Eye (tissue), 1 donor: ENCODE measurements at places on chromosomes 5 and 9.

- DNase-seq: no peak
Measured at GRCh38 chr5:107570181-107570580, 100.6 kb downstream of the EFNA5 start.

- peak; percentile 36 for DNase-seq
Measured at GRCh38 chr5:123086376-123087055, 2.5 kb upstream of the PRDM6 start.

- DNase-seq: no peak
Measured at GRCh38 chr9:88721025-88721424, 186.0 kb downstream of the NXNL2 start.

- no peak for DNase-seq
Measured at GRCh38 chr5:24595329-24595728, 49.4 kb downstream of the CDH10 start.

DNA sequence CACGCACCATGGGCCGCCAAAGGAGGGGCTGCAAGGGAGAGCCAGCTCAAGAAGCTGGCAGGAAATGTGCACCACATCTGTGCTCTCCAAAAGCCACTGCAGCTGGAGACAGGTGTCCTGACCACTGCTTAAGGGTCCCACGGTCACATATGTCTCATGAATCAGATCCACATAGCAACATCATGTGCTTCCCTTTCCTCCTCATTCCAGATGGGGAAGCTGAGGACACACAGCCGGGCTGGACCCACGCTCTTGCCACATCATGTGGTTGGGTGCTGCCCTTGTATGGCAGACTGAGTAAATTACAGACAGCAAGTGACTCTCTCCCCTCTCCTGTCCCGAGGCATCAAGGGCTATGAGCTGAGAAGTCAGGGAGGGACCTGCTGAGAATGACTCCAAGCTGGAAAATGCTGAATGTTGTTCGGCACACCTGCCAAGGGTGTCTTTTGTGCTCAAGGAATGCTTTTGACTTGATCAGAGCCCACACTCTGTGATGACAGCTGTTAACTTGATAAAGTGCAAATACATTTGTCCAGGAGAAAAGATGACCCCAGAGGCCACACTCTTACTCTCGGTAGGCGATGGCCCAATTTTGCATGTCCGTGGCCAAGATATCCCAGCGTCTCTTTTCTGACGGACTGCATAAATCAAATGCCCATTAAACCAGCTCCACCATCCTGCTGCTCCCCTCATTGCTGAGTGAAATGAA, 58.2 kb downstream of the NSUN2 start:
- DNase-seq: peak; percentile 21

- DNase-seq: no peak
Measured at GRCh38 chr5:177354256-177354655, 2.8 kb upstream of the LMAN2 start.

DNA sequence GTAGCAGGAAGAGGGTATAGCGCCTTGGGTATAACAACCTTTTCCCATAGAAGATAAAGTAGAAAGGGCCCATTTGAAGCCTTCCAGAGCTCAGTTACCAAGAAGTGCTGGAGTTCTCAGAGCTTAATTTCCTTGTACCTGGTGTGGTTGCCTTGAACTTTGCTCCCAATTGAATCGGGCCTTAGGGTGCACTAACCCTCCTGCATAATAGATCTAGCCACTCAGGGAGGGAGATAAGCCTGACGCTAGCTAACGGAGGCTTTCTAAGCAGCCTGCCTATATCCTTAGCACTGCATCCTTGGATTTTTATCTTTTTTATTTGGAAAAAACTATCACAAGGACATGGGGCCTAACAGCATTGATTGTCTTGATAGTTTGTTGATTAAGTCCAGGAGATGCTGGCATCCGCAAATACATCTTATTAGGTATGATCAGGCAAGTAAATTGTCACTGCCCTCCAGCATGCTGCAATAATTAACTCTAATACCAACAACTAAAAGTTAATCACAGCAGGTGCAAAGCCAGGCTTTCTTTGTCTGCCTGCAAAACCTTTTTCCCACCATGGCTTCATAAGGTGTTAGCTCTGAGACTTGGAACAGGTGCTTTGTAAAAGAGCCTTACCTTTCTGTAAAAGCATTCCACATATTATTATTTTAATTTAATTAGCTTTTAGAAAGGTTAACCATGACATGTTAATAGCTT, 199.4 kb downstream of the SREK1 start:
- no peak for DNase-seq

- no peak for DNase-seq
Measured at GRCh38 chr9:128540634-128541360, 11.6 kb upstream of the SPTAN1 start.

DNA sequence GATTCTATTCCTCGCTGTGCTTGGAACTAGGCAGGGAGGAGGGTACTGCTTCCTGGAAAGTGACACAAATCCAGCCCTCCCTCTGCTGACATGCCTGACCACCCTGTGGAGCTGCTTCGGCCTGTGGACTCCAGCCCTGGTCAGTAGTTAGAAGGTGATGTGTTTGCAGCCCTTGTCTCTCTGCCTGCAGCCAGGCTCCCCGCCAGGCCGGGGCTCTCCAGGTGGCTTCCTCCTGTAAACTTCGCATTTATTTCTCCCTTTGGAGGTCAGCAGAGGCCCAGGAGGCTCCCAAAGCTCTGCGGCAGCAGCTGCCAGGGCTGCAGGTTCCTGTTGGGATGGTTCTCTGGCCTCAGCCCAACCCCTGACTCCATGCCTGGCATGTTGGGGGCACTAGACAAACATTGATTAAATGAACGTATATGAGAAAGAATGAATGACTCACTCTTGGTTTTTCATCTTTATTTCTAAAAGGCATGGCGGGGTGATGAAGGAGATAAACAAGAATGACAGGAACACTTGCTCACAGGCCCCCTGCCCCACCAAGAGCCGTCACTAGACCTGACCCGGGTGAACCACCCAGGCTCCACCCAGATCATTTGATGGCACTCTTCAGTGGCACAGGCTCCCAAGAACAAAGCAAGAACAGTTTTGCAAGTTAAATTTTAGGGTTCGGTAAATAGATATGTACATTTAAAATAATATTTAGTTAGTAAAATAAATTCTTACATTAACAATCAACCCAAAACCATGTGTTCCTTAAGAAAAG, 8.4 kb upstream of the IRX2 start:
- no peak for DNase-seq

DNA sequence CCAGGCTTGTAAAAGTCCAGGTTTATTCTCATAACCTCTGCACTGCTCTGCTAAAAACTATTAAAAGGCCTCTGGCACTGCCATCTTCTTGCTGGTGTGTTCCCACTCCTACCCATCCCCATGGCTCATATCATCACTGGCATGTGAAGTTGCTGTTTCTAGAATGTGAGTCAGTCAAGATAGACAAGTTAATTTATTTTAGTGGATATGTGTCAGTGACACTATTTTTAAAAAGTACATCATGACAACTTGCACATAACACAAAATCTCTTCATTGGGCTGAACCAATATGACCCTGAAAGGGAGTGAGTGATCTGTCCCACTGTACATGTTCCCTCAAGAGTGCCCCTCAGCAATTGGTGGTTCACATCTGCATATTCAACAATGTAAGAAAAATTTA, 299.7 kb downstream of the NFIB start:
- DNase-seq: no peak

GRCh38 chr5:84273517-84273883, 111.2 kb downstream of the EDIL3 start:
- DNase-seq: no peak

DNA sequence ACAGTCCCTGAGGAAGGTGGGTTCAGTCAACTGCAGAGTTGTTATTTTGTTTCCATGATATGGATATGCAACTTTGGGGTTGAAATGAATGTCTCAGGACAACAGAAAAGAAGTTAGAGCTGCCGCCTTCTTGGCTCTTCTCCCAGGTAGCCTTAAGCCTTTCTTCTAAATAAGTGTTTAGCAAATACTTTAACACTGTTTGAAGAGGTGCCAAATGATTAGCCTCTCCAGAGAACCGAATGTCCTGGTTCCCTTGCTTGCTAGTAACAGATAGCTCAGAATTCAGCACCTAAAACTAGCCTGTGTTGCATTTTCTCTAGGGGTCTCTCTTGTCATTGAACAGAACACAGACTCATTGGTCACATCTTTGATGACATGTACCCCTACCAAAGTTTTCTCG, 127.7 kb upstream of the PIK3R1 start:
- DNase-seq: no peak

DNA sequence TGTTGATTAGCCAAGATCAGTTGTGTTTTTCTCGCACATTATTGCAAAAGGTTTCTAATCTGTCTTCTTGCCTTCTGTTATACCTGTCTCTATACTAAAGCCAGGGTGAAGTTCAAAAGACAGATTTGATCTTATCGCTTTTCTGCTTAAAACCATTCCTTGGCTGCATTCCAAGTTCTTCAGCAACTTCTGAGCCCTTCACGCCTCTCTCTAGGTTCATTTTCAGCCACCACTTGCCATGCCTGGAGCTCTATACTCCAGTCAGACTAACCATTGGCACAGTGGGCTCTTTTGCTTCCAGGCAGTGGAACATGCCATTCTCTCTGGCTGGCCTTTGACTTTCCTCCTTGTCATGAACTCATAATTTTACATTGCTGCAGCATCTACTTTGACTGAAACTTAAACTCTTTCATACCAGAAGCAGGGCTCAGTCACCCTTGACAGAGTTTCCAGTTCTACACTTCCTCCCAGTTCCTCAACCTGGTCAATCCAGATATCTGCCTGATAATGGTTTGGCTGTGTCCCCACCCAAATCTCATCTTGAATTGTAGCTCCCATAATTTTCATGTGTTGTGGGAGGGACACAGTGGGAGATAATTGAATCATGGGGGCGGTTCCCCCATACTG, 114.4 kb downstream of the SLC12A2 start:
- DNase-seq: no peak

- DNase-seq: no peak
Measured at GRCh38 chr5:131329286-131329560, 65.4 kb downstream of the CDC42SE2 start.

DNA sequence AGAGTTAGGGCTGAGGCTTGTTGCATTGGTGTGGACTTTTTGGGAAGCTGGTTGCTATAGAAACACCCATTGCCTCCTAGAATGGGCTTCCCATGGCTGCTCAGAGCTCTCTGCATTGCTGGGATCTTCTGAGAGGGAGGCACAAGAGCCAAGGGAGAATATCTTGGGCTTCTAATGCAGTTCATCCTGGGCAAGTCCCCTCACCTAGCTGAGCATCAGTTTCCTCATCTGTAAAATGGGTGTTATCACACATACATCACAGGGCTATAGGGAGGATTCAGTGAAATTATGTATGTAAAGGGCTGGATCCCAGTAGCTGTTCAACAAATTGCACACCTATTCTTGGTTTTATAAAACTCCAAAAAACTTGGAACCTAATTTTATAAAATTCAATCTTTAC, 106.1 kb upstream of the ALDH1B1 start:
- no peak for DNase-seq

DNA sequence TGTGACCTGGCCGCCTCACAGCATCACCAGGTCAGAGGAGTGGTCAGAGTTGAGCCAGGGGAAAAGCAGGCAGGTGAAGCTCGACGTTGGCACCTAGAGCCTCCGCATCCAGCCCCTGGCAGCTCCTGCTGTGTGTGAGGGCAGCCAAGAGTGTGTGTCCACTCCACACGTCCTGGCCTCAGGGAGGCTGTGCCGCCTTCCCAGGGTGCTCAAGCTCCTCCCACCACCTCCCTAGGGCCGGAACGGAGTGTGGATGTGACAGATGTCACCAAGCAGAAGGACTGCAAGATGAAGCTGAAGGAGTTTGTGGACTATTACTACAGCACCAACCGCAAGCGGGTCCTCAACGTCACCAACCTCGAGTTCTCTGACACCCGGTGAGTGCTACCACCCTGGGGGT, 72.5 kb downstream of the PHF2 start:
- no peak for DNase-seq

- DNase-seq: peak; percentile 96
Measured at GRCh38 chr9:128098297-128099230, 29.0 kb downstream of the PTGES2 start.

- DNase-seq: peak; percentile 77
Measured at GRCh38 chr9:33813712-33814641, 3.0 kb upstream of the UBE2R2 start.

DNA sequence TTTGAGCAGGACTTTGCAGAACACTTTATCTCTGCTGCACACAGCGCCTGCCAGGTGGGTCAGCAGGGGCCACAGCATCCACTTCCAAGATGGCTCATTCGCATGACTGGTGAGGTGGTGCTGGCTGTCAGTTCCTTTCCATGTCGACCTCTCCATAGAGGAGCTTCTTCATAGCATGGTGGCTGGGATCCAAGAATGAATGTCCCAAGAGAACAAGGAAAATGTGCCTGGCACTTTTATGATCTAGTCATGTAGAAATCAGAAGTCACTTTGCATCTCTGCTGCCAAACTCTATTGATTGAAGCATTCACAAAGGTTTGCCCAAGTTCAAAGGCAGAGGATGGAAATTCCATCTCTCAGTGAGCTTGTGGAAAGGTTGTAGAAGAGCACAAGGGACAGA, 85.0 kb downstream of the GALNT10 start:
- peak; percentile 71 for DNase-seq

DNA sequence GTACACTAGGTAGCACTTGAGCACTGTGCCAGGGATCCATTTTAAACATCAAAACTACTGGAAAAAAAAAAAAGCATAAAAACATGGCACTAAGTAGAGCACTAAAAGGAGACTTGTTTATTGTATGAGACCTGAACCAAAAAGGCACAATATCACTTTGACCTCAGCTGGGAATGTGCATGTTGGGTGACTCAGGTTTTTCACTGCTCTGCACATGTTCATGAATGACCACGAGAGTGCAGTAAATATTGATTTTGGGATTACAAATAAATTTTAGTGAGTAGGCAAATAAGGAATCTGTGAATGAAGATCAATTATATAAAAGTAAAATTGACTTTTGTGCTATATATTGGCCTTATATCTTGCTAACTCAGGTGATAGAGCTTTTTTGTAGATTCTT, 11.8 kb downstream of the RMI1 start:
- no peak for DNase-seq

GRCh38 chr5:78077369-78078068, 217.0 kb downstream of the AP3B1 start:
- DNase-seq: no peak

DNA sequence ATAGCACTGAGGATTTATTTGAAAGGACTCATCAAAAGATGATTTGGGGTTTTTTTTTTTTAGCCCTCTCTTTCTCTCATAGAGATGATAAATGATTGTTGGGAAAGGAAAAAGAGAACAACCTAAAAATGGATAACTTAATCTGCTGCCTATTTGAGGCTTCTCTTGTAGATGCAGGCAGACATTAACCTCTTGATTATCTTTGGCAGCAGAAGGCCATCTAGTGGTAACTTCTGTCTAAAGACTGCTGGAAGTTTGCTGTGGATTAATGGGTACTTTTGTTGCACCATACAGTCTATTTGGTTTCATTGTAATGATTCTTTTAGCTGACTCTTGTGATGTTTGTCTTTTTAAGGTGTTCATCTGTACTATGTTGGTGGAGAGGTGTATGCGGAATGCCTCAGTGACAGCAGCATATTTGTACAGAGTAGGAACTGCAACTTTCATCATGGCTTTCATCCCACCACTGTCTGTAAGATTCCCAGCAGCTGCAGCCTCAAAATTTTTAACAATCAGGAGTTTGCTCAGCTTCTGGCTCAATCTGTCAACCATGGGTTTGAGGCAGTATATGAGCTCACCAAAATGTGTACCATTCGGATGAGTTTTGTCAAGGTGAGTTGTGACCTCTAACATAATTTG, 18.8 kb downstream of the SMIM32 start:
- DNase-seq: peak; percentile 63

GRCh38 chr5:132896685-132897084, 23.2 kb downstream of the LEAP2 start:
- no peak for DNase-seq
